ENCODE measurements at places on chromosomes 16 and 17.

GRCh38 chr17:53336281-53336680 is 486.4 kb upstream of the KIF2B start:
- no peaks in the 10 kb centered on the region for H3K4me1 ChIP-seq
- H3K27me3 ChIP-seq = no peaks in the 10 kb centered on the region
- no peak overlapping the region for H3K4me3 ChIP-seq
- DNase-seq = no peak
- H3K36me3 ChIP-seq = no peaks in the 10 kb centered on the region
- H3K27ac ChIP-seq = no peak overlapping the region

DNA sequence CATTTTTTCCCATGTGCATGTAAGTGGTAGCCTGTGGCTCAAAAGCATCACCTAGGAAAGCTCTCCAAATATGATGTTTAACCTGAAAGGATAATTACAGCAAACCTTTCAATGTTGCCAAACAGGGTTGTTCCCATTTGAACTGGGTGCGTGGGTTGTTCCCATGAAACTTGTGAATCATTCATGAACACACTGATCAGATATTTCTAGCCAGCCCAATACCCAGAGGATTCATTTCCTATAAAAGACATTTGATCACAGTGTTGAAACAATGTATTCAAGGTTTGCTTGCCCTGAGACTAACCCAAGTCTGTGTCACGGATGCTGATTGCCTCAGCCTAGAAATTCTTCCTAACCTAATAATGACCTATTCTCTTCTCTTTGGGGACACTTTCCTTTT is 12.9 kb downstream of the KRT39 start:
- H3K4me1 ChIP-seq = no peaks in the 10 kb centered on the region
- H3K27me3 ChIP-seq = peaks cover 10% of the 10 kb centered on the region

GRCh38 chr17:80428363-80428762 is 13.4 kb downstream of the ENDOV start:
- no peak overlapping the region for H3K27ac ChIP-seq
- no peak for DNase-seq
- no peak overlapping the region for H3K4me3 ChIP-seq
- no peaks in the 10 kb centered on the region for H3K36me3 ChIP-seq
- H3K27me3 ChIP-seq = no peaks in the 10 kb centered on the region

GRCh38 chr16:1010815-1011214 is 29.2 kb downstream of the SOX8 start:
- H3K4me1 ChIP-seq = peaks cover 7% of the 10 kb centered on the region
- no peaks in the 10 kb centered on the region for H3K27me3 ChIP-seq
- H3K36me3 ChIP-seq = no peaks in the 10 kb centered on the region
- no peak overlapping the region for H3K27ac ChIP-seq

GRCh38 chr17:76940295-76940694 is 72.1 kb downstream of the MGAT5B start:
- no peaks in the 10 kb centered on the region for H3K27me3 ChIP-seq
- H3K36me3 ChIP-seq = no peaks in the 10 kb centered on the region
- no peak for DNase-seq
- H3K27ac ChIP-seq = no peak overlapping the region
- no peak overlapping the region for H3K4me3 ChIP-seq

- no peaks in the 10 kb centered on the region for H3K36me3 ChIP-seq
- DNase-seq = no peak
- H3K27me3 ChIP-seq = peaks cover 6% of the 10 kb centered on the region
- H3K4me1 ChIP-seq = peaks cover 4% of the 10 kb centered on the region
- no peak overlapping the region for H3K27ac ChIP-seq
Observed at GRCh38 chr16:2956579-2956956, 7.5 kb upstream of the KREMEN2 start.
